ENCODE measurements at places on chromosomes 16 and 17.
A peak's percentile ranks its signal among the peaks of the same experiment; 100 is the strongest.

DNA sequence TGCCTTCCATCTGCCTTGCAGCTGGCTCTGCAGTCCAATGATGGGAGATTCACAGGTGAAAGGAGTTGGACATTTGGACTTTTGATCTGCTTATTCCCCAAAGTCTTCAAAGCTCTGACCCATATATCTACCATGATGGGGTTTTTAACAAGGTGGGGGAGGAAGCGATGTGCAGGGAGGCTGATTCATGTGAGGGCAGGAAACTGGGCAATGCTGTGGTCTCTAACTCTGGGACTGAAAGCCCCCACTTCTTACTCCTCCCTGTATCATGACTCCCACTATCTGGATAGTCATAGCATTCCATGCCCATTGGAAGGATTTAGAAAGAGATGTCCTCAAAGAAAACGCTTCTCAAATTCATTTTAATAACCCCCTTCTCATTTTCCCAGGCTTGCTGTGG, 16.3 kb downstream of the HOXB1 start:
- no peak for DNase-seq

GRCh38 chr16:11675561-11676511, 7.6 kb downstream of the SNN start:
- no peak for DNase-seq

GRCh38 chr16:87542531-87543102, 49.8 kb upstream of the ZCCHC14 start:
- no peak for DNase-seq

DNA sequence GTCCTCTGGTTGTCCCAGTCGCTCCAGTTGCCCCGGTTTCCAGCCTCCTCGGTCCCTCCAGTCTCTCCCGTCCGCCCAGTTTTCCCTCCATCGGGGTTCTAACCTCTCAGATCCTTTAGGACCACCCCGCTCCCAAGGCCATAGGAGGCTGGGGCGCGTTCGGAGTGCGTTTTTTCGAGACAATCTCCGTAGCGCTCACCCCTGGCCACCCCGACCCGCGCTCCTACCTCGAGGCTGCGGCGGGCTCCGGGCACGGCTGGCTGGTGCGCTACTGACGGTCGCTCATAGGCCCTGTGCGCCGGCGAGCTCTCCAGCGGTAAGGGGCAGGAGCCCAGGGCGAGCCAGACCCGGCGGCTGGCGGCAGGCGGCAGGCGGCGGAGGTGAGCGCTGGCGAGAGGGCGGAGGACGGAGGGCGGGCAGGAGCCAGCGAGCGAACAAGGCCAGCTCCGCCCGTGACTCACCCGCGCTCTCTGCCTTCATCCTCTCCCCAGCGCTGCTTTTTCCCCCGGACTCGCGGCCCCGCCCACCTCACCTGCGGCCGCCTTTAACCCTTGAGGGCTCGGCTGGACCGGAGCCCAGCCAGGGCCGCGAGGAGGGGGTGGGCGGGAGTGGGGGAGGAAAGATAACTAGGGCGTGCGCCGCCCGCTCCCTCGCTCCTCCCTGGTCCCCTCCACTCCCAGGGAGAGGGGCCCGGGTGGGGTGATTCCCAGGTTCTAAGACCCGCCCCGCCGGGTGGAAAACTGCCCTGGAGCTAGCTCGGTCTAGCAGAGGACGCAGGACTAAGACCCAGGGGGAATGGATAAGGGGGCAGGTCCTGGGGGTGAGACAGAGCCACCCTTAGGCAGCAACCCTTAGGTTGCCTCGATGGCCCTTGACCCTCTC, at the start of gene SP6:
TSS of gene SP6 (minus strand) at position 472 of the 882 bp plus-strand sequence. CDS start 2,734 bp downstream, outside the sequence.
- no peak for DNase-seq

GRCh38 chr17:82915010-82915756, 75.4 kb upstream of the ZNF750 start:
- no peak for DNase-seq

DNA sequence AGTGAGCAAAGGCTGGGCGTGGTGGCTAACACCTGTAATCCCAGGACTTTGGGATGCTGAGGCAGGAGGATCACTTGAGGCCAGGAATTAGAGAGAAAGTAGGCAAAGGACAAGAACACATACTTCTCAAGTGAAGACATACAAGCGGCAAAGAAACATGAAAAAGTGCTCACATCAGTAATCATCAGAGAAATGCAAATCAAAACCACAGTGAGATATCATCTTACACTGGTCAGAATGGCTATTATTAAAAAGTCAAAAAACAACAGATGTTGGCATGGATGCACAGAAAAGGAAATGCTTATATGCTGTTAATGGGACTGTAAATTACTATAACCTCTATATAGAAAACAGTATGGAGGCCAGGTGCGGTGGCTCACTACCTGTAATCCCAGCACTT, 12.2 kb upstream of the SLX4 start:
- no peak for DNase-seq

DNA sequence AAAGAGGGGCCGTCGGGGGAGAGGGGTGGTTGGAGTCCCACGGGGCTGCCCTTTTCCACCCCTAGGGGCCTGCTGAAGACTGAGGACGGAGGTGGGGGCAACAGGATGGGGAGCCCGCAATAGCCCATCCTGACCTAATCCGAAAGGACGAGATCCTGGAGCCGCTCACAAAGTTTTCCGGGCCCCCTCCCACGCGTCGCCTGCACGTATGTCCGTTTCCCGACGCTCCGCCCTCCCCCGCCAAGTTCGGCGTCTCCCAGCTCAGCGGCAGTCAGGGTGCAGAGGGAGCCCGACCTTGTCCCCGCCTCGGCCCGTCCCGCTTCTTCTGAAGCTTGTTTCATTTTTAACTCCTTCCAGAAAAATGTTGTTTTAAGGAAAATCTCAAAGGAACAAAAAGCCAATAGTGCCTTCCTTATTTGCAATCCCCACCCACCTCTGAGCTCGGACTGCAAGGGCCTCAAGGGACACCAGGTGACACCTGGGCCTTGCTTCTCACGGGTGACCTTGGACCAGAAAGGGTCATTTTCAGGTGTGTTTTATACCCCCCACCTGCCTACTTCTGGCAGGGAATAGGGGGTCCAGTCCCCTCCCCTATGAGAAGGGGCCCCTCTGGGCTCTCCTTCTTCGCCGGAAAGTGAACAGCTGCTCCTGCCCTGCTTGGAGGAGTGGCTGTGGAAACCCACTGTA, 3.4 kb upstream of the ZNF423 start:
- DNase-seq, result no peak

DNA sequence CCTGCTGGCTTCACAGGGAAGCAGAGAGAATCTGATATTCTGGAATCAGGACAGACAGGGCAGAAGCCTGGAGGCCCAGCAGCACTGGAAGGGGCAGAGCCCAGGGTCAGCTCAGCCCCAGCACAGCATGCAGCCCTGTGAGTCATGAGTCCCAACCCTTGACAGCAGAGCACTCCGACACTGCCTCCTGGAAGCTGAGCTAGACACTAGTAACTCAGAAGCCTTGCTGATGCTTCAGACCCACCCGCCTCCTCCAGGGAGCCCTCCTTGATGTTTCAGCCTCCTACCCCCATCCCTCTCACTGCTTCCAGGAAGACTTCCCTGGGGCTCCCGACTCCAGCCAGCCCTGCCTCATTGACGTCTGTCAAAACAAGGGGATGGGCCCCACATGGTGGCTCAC, 6.9 kb downstream of the CAMKK1 start:
- peak; percentile 35 for DNase-seq

DNA sequence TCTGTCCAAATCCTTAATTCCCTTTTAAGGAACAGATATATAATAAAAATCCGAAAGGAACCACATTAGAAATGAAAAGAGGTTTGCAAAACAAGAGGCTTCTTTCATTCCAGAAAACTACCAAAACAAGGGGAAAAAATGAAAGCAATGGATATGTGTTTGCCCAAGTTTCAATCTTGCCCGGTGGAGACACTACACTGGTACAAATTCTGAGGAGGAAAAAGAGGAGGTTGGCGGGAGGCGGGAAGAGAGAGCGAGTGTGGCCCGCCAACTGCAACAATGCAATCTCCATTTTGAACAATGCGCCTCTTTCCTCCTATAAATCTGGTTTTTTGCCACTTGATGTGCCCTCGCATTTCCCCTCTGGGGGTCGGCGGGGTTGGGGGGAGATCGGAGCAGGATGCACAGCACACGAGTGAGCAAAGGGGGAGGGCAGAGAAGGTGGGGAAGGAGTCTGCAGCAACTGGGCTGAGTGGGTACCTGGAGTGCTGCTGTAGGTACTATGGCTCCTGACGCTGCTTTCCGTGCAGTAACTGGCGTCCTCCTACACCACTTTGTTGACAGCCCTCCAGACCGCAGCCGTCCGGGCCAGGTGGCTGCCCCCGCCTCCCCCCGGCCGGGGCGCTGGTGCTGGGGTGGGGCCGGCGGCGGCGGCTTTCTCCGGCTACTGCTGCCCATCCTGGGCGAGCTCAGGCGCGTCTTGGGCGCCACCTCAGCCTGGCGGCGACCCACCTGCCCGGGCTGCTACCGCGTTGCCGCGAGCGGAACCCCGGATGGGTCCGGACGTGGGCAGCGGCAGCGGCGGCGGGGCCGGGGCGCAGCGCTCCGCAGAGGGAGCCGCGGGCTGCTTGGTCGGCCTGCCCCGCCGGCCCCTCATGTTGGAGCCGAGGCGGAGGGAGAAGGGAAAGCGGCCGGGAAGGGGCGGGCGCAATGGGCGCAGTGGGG, 93.8 kb upstream of the PLEKHM1 start:
- peak; percentile 26 for DNase-seq

- DNase-seq, result no peak
These were observed 14.0 kb upstream of the TMEM94 start for GRCh38 chr17:75442168-75443103.

- DNase-seq, result no peak
These were observed 1049.4 kb upstream of the EEF2KMT start for GRCh38 chr16:6146874-6147425.

DNA sequence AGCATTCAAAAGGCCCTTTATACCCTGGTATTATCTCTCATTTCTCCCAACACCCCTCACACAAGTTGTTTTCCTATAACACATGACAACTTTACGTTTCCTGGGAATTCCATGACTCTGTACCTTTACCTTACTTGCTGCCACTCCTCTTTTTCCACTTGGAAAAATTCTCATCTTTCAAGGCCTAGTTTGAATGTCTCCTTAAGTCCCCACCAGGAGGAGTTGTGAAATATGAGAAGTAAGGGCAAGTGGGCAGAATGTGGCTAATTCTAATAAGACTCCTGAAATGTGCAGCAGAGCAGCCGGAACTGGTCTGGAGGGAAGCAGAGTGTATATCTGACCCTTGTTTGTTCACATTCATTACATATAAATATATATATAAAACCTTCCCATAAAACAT, 39.7 kb downstream of the BRCA1 start:
- DNase-seq, result no peak

DNA sequence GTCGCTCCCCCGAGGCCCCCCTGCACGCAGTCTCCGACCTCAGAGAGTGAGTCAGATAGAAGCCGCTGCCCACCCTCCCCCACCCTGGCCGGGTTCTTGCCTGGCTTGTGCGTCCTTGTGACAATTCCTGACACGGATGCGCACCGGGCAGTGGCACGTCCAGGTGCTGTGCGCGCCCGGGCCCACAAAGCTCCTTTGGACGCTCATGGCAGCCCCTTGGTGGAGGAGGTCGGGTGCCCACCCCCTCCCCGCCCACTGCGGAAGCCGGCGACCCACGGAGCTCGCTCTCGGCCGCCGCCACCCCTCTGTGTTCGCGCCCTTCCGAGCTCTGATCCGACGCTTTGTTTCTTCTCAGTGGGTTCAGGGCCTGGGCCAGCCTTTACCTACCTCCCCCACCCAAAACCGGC, 662 bp upstream of the TUBB3 start:
- DNase-seq, result peak; percentile 72

DNA sequence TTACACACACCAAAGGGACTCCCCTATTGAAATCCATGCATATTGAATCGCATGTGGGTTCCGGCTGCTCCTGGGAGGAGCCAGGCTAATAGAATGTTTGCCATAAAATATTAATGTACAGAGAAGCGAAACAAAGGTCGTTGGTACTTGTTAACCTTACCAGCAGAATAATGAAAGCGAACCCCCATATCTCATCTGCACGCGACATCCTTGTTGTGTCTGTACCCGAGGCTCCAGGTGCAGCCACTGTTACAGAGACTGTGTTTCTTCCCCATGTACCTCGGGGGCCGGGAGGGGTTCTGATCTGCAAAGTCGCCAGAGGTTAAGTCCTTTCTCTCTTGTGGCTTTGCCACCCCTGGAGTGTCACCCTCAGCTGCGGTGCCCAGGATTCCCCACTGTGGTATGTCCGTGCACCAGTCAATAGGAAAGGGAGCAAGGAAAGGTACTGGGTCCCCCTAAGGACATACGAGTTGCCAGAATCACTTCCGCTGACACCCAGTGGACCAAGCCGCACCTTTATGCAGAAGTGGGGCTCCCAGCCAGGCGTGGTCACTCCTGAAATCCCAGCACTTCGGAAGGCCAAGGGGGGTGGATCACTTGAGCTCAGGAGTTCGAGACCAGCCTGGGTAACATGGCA, 2.2 kb downstream of the GAA start:
- no peak for DNase-seq

DNA sequence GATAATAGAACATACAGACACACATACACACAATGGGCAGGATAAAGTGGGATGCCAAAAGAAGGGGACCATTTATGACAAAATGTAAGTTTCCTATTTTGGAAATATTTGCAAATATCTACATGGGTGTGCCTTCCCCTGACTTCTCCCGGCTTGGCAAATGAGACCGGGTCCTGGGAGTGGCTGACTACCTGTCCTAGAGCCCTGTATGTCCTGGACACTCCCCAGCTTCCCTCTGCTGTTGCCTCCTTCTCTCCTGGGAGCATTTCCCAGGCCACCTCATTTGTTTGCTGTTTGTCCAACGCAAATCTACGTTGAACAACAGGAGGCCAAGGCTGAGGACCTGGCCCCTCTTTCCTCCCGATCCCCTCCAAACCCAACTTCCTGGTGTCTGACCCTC, 16.9 kb downstream of the PECAM1 start:
- DNase-seq, result no peak

GRCh38 chr16:3681206-3681605, 26.7 kb downstream of the DNASE1 start:
- no peak for DNase-seq

- no peak for DNase-seq
These were observed 28.7 kb downstream of the TMEM186 start for GRCh38 chr16:8768692-8769091.

DNA sequence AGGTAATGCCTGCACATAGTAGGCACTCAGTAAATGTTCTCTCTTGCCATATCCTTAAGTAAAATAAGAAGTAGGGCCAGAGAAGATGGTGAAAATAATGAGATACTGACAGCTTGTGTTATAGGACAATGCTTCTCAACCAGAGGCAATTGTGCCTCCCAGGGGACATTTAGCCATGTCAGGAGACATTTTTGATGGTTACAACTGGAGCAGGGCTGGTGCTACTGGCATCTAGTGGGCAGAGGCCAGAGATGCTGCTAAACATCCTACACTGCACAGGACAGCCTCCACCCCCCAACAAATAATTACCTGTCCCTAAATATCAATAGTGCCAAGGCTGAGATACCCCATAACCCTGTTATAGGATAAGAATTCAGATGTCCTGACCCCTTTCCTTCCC, 1.7 kb downstream of the RAD51D start:
- no peak for DNase-seq

- no peak for DNase-seq
These were observed 15.4 kb downstream of the ABCA10 start for GRCh38 chr17:69213059-69213813.

- no peak for DNase-seq
These were observed 208.0 kb upstream of the TNRC6C start for GRCh38 chr17:77750427-77751043.

All from CD14-positive monocyte (primary cell).